AG10803 (cell line): ENCODE measurements at places on chromosomes 1 and 21.

DNA sequence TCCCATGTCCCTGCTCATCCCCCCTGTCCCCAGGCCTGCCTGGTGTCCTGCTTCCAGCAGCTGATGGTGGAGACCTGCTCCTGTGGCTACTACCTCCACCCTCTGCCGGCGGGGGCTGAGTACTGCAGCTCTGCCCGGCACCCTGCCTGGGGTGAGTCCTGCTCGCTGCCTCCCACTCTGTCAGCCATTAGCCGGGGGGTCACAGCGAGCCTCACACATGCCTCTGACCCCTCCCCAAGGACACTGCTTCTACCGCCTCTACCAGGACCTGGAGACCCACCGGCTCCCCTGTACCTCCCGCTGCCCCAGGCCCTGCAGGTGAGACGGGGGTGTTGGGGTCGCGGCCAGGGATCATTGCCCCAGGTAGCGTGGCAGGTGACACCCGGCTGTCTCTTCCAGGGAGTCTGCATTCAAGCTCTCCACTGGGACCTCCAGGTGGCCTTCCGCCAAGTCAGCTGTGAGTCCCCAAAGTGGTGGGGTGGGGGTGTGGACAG is 10.0 kb downstream of the SCNN1D start:
- peak; percentile 51 for DNase-seq

GRCh38 chr1:162297208-162297607 is 79.4 kb downstream of the SPATA46 start:
- no peak for DNase-seq

GRCh38 chr1:33654267-33654834 is 181.9 kb downstream of the ZSCAN20 start:
- DNase-seq: peak; percentile 54

- peak; percentile 23 for DNase-seq
These were observed 17.1 kb downstream of the ATP5PF start for GRCh38 chr21:25717491-25718147.

DNA sequence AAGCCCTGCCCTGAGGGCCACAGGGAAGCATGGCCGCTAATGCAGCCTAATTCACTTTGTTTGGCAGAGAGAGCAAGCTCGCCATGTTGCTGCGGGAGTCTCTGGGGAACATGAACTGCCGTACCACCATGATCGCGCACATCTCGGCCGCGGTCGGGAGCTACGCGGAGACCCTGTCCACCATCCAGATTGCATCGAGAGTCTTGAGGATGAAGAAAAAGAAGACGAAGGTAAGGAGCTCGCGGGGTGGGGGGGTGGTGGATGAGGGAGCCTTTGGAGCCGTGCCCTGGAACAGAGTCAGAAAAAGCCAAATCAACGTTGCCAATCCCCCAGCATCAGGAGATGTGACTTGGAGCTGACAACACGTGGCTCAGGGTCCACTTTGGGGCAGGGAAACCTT is 529.4 kb downstream of the KIF26B start:
- no peak for DNase-seq

DNA sequence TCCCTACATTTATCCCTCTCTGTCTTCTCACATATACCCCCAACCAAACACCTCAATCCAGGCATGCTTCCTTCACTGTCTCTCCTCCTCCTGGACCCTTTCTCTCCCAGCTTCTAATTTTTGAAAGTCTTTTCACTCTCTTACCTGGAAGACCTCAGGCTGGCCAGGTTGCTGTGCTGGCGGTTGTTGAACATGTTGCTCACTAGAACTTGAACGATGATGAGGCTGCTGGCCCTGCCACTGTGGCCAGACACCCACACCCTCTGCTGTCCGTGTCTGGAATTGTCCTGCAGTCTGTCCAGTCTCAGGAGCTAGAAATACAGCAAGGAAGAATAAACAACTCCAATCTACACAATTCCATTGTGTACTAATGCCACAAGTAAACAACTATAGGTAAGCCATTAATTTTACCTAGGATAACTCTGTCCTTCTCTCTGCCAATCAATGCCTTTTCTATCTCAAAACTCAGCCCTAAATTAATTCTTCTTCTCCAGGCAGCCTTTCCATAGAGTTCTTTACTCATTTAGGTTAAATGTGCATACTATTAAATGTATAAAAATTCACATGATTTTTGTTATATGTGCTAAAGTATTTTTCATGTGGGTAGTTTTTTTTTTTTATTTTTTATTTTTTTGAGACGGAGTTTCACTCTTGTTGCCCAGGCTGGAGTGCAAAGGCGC is 5.1 kb upstream of the CTSK start:
- peak; percentile 70 for DNase-seq

DNA sequence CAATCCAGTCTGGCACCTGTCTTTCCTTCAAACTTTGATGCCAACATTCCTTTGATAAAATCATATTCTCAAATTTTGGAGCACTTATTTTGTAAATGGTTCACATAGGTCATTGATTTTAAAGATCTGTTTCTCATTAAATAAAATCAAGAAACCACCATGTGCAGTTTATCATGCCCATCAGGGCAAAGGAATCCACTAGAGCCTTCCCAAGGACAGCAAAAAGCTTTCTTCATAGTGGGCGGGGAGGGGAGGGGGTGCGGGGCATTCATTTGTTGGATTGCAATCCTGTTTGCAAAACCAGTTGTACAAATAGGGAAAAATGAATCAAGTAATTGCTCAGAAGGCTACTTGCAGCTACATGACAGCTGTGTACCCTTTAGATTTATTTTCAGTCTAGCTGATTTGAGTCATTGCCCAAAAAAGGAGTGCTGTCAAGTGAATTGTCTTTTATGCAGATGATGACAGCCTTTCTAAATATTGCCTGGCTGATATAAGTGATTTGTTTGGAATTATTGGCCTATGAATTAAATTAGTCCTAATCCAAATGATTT is 23.0 kb downstream of the LRRC8B start:
- DNase-seq: peak; percentile 80

DNA sequence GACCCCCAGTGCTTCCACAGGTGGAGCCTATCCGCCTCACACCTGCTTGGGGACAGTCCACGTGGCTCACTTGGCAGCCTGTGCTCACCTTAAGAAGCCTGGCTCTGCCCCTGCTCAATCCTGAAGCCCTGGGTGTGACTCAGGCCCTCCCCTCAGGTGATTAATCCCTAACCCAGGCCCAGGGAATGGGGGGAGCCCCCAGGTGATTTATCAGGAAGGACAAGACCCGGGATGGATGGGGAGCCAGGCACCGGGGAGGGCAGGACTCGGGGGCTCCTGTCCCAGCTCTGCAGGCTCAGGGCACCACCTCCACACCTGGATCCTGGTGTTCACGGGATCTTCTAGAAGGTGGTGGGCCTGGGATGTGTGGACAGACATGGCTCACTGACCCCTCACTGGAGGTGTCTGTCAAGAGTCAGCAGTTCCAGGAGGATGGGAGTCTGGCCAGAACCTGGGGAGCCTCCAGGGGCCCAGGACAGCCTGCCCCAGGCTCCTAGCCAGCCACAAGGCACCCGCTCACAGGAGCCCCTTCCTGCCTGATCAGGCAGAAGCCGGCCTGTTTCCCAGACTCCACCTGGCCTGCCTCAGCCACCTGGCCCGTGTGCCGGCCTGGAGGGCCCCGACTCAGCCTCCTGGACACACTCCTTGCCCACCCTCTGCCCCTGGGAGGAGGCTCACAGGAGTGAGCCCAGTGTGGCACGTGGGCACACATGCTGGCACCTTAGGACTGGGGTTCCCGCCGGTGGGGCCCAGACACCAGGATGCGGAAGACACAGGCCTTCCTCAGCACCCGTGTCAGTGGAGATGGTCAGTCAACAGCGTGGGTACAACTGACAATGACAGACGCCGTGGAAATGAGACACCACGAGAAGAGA is 38.6 kb upstream of the COL6A1 start:
- DNase-seq: no peak

DNA sequence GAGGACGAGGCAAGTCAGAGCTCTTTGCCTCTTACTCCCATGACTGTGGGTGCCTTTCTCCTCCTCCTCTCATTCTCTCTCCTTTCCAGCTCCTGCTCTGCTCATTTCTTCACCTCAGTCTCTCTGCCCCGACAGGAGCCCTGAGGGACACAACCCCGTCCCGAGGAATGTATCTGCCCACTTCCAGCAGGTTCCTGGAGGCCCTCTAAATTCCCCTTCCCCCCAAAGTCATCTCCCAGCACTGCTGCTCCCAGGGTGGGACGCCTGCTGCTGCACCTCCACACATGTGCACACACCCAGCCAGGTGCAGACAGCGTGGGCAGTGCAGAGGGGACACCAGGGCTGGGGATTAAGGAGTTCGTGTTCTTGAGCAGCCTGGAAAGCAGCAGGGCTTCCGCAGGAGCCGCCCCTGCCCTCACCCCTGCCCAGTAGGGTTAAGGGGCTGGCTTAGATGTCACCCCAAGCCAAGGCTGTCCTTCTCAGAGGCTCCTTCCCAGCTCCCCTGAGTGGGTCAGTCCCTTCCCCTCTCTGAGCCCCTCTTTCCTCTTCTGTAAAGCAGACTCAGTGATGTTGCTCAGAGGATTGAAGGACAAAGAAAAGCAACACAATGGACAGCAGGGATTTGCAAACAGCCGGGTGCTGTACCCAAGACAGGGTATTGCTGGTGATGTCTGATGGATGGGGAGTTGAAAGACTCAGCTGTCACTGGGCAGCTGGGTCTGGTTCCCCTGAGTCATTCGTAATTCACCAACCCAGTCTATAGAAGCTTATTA is 346.0 kb downstream of the MATN1 start:
- no peak for DNase-seq

- no peak for DNase-seq
These were observed 46.2 kb downstream of the CDC7 start for GRCh38 chr1:91546876-91547275.

DNA sequence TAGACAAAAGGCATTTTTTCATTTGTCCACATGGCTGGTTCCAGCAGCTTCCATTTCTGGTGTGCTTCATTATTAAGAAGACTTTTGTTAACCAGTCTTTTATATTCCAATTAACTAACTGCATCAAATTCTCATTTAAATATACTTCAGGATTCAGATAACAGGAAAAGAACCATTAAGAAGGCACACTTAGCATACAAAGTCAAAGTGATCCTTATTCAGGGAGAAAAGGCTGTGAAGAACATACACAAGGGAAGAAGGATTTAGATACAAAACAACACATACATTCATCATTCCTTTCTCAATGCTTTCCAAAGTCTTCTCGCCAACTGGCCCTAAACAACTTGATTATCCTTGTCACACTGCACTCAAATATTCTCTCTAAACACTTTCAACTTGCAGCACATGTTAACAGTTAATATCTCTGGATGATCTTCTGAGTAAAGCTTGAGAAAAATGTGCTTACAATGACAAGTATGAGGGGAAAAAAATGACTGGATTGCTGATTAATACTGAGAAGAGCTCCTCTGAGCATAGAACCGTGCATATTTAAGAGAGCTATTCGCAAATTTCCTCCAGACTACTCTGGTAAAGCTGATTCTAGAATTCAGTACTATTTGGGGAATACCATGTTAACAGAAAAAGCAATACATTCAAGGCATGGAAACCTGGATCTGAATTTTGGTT is 225.2 kb upstream of the TNR start:
- peak; percentile 92 for DNase-seq

- no peak for DNase-seq
These were observed 13.4 kb downstream of the SNAP47 start for GRCh38 chr1:227748496-227749182.

- DNase-seq: peak; percentile 24
These were observed 7.4 kb downstream of the CHI3L2 start for GRCh38 chr1:111234866-111235265.

GRCh38 chr1:205451202-205451601 is 4.6 kb downstream of the BLACAT1 start:
- no peak for DNase-seq

- DNase-seq: peak; percentile 79
These were observed 8.2 kb downstream of the IFFO2 start for GRCh38 chr1:18948048-18948912.

DNA sequence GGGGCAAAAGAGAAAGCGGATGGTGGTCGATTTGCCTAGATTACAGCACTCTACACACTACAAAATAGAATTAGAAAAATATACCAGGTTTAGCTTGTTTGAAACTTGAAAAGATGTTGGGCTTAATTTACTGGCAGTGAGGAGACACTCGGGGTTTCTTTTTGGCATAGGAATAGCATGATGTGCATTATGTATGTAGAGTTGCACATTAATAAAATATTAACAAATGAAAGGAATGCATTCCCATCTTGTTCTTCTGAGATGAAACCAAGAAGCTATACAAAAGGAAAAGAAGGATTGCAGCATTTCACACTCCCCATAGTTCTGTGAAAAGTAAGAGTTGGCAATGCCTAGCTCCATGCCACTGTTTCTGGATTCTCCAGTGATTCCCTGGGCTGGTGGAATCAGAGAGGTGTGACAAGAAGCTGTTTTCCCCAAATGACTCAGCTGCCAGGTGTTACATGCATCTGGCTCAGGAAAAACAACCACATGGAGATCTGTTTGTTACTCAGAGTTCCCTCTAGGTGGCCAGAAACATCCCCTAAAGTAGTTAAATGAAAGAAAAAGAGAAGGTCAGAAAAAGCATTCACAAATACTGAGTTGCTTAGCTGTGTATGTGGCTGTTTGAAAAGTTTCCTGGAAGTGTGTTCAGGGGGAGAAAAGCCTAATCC is 115.6 kb downstream of the UCK2 start:
- no peak for DNase-seq

GRCh38 chr1:173555651-173556305 is 47.1 kb downstream of the SLC9C2 start:
- no peak for DNase-seq

GRCh38 chr21:28084951-28085350 is 907.7 kb downstream of the LTN1 start:
- DNase-seq: no peak

DNA sequence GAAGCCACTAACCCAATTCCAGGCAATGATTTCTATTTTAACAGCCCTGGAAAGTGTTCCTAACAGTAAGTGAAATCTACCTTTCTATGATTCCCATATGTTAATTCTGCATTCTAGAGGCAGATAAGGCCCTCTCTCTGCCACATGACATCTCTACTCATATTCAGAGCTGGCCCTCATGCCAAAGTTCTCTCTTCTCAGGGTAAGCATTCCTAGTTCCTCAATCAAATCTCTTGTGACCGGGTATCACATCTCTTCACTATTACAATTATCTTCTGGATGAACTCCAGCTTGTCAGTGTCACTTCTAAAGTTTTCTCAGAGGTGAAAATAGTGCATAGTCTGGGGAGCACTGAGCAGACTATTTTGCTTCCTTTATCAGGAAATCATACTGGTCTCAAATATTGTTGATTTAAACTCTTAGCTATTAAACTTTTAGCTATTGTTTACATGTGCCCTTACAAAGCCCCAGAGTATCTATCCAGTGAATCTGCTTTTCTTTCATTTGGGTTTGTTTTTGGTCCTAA is 66.4 kb upstream of the TNFSF18 start:
- DNase-seq: no peak
